Stimulated activated CD4-positive, alpha-beta T cell treated with anti-CD3 and anti-CD28 coated beads, Interleukin-4, amount 100 ng/mL, for 4 hours (primary cell): ENCODE measurements at places on chromosomes 1 and 21.
A peak's percentile ranks its signal among the peaks of the same experiment; 100 is the strongest.

- DNase-seq: no peak
Measured at GRCh38 chr1:192763756-192764155, 45.1 kb upstream of the RGS2 start.

DNA sequence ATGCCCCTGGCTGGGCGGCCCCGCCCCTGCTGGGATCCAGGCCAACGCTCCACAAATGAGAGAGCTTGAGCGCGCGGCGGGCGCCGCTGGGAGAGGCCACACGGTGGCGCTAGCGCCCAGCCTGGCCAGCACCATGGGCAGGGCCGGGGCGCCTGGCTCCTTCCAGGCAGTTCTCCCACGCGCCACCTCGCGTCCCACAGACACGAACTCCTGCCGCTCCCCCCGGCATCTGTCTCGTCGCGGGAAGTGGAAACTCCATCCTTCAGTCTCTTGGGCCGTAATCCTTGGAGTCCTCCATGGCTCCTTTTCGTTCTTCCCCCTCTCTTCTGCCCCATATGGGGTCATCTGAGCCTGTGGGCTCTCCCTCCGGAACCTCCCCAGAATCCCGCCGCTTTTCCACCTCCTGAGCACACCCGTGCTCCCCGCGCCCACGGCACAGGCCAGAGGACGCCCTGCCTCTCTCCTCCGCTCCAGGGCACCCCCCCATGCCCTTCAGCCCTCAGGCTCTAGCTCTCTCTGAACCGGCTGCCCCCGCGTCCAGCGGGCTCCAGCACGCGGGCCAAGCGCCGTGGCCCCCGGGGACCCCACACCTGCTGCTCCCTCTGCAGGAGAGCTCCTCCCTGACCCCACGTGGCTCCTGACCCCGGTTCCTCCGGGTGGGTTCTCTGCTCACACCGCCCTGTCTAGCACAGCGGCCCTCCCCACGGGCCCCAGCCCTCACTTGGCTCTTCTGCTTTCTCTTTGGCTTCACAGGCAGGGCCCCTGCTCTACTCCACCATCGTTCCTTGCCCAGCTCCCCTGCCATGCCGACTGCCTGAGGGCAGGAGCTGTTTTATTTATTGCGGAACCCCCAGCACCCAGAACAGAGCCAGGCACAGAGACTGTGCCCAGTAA lies 31.9 kb upstream of the EDN2 start:
- peak; percentile 43 for DNase-seq

DNA sequence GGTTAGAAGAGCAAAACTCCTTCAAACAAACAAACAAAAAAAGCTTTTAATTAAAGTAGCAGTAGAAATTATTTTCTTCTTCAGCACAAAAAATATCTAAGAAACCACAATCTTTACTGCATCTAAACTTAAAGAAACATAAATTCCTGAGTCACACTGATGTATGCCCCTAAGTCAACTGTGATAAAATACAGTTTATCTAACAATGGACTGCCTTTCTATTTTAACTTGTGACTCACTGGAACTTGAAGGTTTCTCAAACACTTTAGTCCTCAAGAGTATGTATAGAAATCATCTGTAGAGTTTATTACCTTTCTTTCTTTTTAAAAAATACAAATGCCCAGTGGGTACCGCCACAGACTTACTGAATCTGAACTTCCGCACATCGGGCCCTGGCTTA lies 86.2 kb downstream of the LBR start:
- DNase-seq: no peak

- no peak for DNase-seq
Measured at GRCh38 chr1:30476476-30476875, 246.9 kb downstream of the MATN1 start.

- no peak for DNase-seq
Measured at GRCh38 chr21:33355355-33355754, 30.6 kb downstream of the IFNAR1 start.

DNA sequence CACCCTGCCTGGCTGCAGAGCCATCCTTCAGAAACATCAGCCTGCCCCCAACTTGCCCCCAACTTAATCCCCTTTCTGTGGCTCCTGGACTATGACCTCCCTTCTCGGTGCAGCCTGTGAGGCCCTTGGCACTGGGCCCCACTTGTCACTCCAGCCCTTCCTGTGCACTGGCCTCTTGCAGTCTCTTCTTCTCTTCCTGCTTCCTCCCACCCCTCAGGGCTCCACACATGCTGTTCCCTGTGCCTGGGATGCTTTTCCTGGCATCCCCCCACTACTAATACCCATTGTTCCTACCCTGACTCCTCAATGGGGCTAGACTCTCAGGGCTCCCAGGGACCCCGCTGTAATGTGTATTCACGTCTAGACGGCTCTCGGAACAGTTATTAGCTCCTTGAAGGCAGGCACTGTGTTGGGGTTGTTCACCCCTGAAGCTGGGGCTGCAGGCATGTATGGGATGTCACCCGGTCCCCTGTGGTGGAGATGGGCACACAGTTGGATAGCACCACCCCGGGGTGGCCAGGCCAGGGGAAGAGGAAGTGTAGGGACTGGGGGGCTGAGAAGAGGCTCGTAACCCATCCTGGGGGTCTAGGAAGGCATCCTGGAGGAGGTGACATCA lies 4.5 kb downstream of the LDLRAD1 start:
- no peak for DNase-seq

DNA sequence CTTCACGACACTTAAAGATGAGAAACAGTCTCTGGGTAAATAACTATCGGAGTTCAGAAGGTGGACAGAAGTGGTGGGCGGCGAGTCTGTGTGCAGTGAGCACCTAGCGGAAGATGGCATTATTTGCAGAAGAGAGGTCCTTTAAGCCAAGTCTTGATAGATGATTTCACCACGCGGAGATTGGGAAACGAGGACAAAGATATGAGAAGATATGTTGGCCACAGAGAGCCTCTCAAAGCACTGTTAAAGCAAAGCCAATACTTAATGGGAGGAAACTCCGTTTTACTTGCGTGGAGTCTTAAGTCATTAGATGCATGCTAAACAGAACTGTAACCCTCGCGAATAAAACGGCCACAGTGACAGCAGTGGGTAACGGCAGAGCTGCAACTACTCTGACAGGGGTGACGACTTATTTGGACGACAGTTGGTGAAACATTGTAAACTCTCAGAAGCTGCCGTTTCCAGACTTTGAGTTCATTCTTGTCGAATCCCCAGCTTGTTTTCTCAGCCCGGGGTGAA lies 577 bp upstream of the CEP350 start:
- DNase-seq: peak; percentile 43

- no peak for DNase-seq
Measured at GRCh38 chr1:85015826-85016225, 18.9 kb upstream of the MCOLN2 start.
